Activated CD4-positive, alpha-beta T cell treated with anti-CD3 and anti-CD28 coated beads for 1 hour (primary cell): ENCODE measurements at places on chromosomes 6 and 20.
A peak's percentile ranks its signal among the peaks of the same experiment; 100 is the strongest.

DNA sequence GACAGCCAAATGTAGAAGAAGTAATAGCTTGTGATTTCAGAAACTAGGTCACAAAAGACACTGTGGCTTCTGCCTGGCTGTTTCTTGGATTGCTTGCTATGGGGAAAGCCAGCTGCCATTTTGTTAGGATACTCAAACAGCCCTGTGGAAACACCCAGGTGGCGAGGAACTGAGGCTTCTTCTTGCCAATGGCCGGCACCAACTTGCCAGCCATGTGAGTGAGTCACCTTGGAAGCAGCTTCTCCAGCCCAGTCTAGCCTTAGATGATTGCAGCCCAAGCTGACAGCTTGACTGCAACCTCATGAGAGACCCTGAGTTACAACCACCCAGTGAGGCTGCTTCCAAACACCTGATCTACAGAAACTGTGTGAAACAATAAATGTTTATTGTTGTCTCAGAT lies 11.9 kb upstream of the KIAA1755 start:
- no peak for DNase-seq

GRCh38 chr6:38495922-38496635 lies 143.7 kb downstream of the BTBD9 start:
- no peak for DNase-seq

GRCh38 chr6:1047981-1048541 lies 263.8 kb upstream of the FOXQ1 start:
- DNase-seq, result no peak

GRCh38 chr20:45993197-45993951 lies 15.3 kb upstream of the MMP9 start:
- DNase-seq, result no peak

- peak; percentile 15 for DNase-seq
Measured at GRCh38 chr20:36093025-36093803, 61.3 kb upstream of the EPB41L1 start.

- DNase-seq, result no peak
Measured at GRCh38 chr6:148677594-148678476, 69.0 kb upstream of the UST start.

DNA sequence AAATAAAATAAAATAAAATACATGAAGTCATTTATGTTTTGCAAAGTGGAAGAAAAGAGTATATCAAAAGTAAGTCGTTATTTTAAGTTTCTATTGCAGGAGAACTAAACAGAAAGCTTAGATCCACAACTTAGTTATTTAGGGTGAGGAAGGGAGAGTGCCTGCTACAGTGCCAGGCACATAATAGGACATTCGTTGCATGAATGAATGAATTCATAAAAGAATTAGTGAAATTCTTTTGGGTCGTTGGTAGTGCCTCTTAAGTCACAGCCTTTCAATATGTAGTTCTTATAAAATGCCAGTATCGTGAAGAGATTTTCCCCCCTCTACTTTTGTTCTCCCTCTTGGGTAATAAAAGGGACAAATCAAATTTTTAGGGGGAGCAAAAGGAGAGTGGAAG lies 29.1 kb downstream of the SF3B5 start:
- DNase-seq, result no peak

DNA sequence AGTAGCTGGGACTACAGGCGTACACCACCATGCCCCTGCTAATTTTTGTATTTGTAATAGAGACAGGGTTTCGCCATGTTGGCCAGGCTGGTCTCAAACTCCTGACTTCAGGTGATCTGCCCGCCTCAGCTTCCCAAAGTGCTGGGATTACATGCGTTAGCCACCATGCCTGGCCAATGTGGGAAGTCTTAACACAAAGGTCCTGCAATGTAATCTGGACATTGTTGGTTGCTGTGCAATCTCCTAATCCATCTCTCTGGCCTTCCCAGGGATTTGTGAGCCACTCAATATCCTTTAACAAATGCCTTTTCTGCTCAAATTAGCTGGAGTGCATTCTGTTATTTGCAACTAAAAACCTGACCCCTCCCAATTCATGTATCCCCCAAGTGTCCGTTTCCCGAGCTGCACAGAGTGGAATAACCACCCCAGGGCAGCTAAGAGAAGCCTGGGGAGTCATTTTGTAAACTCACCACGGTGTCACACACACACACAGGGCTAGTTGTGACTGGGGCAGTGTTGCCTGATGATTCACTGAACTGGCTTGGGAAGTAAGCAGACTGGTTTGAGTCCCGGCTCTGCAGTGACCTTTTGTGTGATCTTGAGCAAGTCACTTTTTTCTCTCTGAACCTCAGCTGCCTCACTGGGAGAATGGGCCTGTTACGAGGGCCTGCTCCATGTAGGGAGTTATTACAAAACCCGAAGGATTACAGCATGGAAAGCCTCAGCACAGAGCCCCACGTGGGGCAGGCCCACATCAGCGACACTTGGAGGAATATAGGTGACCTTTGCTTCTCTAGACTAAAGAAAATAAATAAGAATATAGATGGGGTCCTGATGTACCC lies 152.3 kb downstream of the ZMYND8 start:
- DNase-seq, result no peak

DNA sequence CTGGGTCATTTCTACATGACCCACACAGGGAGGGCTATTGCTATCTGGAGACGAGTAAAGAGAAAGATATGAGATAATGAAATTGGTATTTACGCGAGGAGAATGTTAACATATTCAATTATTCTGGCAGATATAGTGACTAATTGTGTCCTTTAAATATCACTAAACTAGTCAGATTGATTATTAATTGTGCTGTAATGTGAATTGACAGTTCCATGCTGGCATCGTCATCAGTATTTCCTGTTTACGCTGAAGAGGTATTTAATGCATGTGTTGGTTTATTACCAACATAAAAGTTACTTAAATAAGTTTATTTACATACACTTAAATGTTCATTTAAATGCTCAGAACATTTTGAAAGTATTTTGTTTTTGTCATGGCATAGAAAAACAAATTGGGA lies 35.7 kb upstream of the OGFRL1 start:
- no peak for DNase-seq

- DNase-seq, result no peak
Measured at GRCh38 chr6:157164972-157165371, 158.3 kb downstream of the TMEM242 start.

DNA sequence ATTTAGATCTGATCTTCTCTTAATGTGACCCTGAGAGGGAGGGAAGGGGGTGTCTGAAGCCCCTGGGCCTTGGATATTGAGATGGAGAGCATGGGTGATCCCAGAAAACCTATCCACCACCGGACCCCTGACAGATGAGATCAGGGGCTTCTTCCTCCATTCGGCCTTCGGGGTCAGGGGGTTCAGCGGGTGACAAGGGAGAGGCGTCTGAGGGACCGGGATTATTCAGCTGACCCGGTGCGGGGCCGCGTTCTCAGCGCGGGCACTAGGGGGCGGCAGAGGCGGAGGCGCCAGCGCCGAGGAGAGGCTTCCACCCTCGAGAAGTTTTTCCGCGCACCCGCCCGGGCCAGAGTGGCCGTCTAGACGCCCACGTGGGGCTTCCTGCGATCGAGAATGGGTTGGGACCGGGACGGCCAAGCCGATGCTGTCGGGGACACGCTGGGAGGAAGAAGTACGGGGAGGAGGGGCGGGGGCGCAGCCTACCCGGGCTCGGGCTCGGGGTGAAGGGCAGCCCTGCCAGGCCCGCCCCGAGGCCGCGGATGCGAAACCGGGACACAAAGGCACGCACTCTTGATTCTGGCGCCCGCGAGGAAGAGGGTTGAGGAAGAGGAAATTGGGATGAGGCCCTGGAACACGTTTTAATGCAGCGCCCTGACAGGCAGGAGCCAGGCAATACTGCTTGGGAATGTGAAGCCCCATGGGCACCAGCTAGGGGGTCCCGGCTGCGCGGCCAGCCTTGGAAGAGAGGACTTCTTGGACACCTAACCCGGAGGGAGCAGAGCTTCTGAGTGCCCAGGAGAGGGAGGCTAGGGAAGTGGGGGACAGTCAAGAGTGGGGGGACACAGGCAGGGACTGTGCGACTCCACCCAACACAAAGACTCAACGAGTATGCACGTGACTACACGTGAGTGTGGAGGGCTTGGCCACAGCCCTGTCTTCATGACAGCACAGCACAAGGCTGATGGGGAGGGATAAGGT lies 30.6 kb downstream of the COL11A2 start:
- peak; percentile 74 for DNase-seq

DNA sequence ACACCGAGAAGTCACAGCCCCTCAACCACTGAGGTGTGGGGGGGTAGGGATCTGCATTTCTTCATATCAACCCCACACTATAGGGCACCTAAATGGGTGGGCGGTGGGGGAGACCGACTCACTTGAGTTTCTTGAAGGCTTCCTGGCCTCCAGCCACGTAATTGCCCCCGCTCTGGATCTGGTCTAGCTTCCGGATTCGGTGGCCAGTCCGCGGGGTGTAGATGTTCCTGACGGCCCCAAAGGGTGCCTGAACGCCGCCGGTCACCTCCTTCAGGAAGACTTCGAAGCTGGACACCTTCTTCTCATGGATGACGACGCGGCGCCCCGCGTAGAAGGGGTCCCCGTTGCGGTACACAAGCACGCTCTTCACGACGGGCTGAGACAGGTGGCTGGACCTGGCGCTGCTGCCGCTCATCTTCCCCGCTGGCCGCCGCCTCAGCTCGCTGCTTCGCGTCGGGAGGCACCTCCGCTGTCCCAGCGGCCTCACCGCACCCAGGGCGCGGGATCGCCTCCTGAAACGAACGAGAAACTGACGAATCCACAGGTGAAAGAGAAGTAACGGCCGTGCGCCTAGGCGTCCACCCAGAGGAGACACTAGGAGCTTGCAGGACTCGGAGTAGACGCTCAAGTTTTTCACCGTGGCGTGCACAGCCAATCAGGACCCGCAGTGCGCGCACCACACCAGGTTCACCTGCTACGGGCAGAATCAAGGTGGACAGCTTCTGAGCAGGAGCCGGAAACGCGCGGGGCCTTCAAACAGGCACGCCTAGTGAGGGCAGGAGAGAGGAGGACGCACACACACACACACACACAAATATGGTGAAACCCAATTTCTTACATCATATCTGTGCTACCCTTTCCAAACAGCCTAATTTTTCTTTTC lies at the start of gene DCDC2:
DCDC2 (minus strand) TSS at position 724 of the 883 bp plus-strand sequence; CDS start at position 415, 309 bp downstream.
- no peak for DNase-seq

DNA sequence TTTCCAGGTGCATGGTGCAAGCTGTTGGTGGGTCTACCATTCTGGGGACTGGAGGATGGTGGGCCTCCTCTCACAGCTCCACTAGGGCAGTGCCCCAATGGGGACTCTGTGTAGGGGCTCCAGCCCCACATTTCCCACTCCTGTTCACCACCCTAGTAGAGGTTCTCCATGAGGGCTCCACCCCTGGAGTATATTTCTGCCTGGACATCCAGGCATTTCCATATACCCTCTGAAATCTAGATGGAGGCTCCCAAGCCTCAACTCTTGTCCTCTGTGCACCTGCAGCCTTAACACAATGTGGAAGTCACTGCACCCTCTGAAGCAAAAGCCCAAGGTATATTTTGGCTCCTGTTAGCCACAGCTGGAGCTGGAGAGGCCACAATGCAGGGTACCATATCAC lies 393.5 kb downstream of the RNGTT start:
- no peak for DNase-seq

GRCh38 chr6:102520966-102521365 lies 1127.5 kb downstream of the GRIK2 start:
- DNase-seq, result no peak

- DNase-seq, result no peak
Measured at GRCh38 chr6:160029525-160029924, 60.6 kb downstream of the IGF2R start.

DNA sequence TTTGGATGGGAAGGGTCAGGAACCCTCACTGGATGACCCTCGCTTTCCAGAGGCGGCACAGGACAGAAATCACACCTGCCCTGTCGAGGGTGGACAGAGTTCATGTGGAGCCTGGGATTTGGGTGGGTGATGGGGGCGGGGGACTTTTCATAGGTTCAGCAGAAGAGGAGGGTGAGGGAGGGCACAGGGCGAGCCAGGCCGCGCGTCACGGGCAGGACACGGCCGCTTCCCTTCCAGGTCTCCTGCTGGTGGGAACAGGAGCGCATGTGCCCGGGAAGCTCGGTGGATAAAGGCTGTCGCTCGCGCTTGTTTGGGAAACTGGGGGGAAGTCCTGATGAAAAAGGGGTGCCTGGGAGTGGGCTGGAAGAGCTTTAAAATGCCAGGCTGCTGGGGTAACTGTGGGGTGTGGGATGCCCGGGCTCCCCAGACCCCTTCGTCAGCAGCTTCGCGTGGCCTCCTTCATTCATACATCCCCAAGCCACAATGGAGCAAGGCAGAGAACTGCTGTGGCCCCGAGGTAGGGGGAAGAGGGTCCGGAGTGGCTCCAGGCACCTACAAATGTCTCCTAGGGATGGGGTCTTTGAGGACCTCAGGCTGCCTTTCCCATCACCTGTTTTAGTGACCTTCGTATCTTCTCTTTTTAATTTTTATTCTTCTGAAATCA lies 102.2 kb downstream of the DACT2 start:
- no peak for DNase-seq

- DNase-seq, result peak; percentile 89
Measured at GRCh38 chr6:33248932-33249731, 22.5 kb downstream of the VPS52 start.

DNA sequence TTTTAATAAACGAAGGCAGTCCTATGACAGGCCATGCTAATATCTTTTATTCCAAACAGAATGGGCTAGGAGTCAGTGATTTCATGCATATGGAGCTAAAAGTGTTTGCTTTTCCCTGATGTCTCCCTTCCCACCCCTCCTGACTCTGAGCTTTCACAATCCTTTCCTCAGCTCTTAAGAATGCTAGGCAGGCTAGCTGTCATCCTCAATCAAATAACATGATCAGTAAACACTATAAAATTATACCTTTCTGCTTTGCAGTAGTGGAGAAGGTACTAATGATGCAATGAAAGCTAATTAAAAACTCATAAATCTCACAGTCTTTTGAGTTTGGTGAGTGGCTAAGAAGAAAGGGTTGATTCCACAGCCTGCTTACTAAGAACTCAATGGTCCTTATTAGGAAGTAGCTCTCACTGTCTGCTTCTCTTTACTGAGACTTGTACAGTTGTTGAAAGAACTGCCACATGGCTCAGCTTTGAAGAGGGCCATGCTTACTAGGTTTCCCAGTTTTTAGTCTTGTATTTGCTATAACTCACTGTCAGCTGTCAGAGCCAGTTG lies 250.9 kb upstream of the JAG1 start:
- no peak for DNase-seq

- DNase-seq, result no peak
Measured at GRCh38 chr6:38302081-38302480, 337.6 kb downstream of the BTBD9 start.

GRCh38 chr20:24059174-24059573 lies 70.6 kb upstream of the GGTLC1 start:
- DNase-seq, result no peak

DNA sequence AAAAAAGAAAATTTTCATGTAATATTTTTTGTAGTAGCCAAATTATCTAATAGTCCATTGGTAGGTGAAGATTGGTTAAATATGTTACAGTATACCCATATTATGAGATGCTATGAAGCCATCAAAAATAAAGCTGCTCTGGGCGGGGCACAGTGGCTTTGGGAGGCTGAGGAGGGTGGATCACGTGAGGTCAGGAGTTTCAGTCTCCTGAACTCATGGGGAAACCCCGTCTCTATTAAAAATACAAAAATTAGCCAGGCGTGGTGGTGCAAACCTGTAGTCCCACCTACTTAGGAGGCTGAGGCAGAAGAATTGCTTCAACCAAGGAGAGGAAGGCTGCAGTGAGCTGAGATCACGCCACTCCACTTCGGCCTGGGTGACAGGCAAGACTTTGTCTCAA lies 360.5 kb downstream of the KIF16B start:
- no peak for DNase-seq

- DNase-seq, result no peak
Measured at GRCh38 chr6:132719736-132720448, 6.0 kb upstream of the VNN1 start.
